Myocyte (in vitro differentiated cells): ENCODE measurements at places on chromosomes 12 and 14. TPM values are rescaled to one million over a fixed set of nuclear protein-coding genes. Genes with fewer than 3 reads are reported as not detected.

GRCh38 chr14:23804817-23805216, 148.8 kb upstream of the DHRS4 start:
- DNase-seq = no peak

DNA sequence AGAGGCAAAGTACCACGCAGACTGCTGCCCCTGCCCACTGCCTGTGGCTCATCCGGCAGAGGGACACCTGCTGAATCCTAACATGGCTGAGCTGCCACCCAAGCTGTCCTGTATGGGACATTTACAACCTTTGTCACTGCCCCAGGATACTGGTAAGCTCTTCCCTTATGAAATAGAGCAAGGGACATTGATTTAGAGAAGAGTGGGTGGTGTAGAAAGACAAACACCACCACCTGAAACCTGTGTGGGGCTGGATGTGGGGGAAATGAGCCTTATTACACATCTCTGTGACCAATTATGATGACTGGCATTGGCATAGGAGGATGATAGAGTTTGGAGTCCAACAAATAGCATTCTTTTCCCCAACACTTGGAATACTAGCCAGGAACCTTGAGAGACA, 81.2 kb upstream of the GZMB start:
- DNase-seq = no peak

DNA sequence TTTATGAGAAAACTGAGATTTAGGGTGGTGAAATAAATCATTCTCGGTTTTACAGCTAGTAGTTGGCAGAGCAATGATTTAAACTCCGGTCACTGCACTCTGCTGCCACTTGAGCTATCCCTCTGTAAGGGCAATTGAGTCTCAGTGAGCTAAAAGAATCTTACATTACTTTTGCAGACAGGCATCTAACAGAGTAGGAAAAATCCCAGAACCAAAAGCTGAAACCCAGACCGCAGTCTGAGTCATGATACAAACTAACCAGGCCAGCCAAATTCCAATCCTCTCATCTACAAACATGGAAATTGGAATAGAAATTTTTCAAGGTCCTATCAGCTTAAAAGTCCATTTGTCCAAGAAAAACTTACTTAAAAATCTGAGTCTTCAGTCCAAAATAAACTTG, 73.7 kb downstream of the ANKS1B start:
- peak; percentile 97 for DNase-seq

- no peak for DNase-seq
Observed at GRCh38 chr12:26741584-26742227, 91.3 kb downstream of the ITPR2 start.

Gene ZBTB39
- 3.9 and 4.0 TPM in 2 replicates for total RNA-seq
